CMK (cell line): ENCODE measurements at places on chromosomes 6 and 20.

GRCh38 chr20:63461104-63461763 lies 11.2 kb downstream of the KCNQ2 start:
- no peak for DNase-seq

GRCh38 chr6:11067348-11067747 lies 23.2 kb upstream of the ELOVL2 start:
- DNase-seq, result no peak

DNA sequence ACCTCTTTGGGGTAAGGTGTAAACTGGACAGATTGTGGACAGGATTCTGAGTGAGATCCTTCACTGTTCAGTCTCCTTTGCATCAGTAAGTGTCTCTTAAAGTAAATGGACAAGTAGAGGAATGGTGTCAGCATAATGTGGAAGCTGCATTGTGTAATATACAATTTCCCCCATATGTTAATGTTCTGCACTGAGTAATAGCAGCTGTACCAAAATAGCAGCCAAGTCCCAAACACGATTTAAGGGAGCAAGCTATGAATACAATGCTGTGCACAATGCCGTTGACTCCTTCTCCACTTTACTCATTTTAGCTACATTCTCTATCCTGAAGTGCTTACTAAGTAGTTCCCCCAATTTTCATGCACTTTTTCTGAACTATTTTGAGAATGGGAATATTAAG lies 21.1 kb upstream of the TRIM26 start:
- no peak for DNase-seq

GRCh38 chr6:148288541-148288940 lies 54.1 kb upstream of the SASH1 start:
- DNase-seq, result no peak

DNA sequence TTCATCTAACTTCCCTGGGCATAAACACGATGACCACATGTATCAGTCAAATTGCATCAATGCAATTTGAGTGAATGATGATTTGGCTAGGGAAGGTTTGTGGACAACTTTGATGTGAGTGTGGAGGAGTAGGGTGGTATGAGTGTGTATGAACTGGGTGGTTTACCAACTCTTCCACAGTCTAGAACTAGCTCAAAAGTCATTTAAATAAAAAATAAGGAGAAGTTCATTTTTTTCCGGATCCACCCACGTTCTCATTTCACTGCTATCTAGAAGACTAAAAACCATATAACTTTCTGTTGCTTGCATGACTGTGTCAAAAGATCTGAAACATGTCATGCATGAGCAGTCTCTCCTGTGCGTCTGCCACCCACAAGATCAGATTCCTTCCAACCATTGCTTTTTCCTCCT lies 23.6 kb downstream of the SLC35D3 start:
- no peak for DNase-seq

- DNase-seq, result no peak
Observed at GRCh38 chr6:77011929-77012545, 451.3 kb downstream of the HTR1B start.

DNA sequence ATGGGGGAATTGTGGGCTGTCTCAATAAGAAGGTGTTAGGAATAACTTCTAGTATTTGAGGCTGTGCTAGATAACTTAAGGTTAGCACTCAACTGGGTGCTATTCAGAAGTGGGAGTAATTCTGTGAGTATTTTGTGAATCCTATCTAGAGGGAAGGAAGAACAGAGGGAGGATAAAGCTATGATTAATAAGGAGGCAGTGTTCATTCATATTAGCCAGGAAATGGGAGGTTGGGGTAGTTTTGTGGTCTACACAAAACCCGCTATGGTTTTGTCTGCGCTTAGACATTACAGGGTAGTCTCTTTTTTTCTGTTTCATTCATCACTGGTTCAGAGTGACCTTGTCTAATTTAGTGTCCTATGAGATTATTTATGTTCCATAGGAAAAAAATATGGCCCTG lies 341.0 kb downstream of the ARHGAP18 start:
- DNase-seq, result no peak

GRCh38 chr6:13261464-13261994 lies 66.8 kb downstream of the TBC1D7 start:
- DNase-seq, result no peak

DNA sequence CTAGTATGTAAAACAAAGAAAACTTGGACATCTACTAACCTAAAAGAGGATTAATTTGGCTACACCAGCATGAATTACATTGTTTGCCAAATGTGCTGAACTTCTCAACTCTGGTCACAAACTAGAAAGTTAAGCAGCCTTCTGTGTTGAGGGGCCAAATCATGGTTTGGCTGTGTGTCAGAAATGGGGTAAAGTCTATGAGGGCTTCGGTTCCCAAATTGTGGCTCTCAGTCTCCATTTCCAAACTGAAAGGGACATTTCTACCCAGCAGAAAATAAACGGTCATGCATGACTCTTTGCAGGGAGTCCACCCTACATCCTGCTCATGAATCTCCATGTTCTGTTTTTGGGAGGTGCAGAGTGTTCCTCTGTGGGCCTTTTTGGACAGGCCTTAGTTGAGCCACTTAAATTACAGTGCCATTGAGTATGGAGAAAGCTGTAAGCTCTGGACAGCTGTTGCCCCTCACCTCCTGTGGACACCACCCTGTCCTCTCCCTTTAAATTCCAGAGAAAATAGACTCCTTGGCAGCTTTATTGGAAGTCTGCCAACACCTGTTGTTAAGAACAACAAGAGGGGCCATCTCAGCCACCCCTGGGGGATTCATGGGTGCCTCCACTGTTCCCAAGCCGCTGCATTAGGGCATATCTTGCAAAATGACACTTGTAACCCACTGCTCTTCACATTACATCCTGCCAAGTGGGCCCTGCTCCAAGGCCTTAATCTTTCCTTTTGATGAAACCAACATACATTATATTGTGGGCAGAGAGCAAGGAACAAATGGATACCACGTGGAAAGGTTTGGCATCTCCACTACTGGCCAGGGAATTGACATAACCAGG lies 27.5 kb upstream of the SNRPC start:
- no peak for DNase-seq

DNA sequence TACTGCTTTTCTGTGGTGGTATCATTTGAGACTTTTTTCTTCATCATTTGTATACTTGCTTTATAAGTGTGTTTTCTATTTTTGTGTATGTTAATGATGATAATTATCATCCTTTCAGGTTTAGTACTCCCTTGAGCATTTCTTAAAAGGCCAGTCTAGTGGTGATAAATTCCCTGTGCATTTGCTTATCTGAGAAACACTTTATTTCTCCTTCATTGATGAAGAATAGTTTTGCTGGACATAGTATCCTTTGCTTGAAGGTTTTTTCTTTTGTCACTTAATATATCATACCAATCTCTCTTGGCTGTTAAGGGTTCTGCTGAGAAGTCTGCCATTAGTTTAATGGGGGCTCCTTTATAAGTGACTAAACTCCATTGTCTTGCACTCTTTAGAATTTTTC lies 123.2 kb upstream of the IRAK1BP1 start:
- no peak for DNase-seq

GRCh38 chr6:25053875-25054371 lies 118.2 kb upstream of the RIPOR2 start:
- DNase-seq, result no peak

- no peak for DNase-seq
Observed at GRCh38 chr6:84774157-84774984, 10.0 kb upstream of the TBX18 start.

DNA sequence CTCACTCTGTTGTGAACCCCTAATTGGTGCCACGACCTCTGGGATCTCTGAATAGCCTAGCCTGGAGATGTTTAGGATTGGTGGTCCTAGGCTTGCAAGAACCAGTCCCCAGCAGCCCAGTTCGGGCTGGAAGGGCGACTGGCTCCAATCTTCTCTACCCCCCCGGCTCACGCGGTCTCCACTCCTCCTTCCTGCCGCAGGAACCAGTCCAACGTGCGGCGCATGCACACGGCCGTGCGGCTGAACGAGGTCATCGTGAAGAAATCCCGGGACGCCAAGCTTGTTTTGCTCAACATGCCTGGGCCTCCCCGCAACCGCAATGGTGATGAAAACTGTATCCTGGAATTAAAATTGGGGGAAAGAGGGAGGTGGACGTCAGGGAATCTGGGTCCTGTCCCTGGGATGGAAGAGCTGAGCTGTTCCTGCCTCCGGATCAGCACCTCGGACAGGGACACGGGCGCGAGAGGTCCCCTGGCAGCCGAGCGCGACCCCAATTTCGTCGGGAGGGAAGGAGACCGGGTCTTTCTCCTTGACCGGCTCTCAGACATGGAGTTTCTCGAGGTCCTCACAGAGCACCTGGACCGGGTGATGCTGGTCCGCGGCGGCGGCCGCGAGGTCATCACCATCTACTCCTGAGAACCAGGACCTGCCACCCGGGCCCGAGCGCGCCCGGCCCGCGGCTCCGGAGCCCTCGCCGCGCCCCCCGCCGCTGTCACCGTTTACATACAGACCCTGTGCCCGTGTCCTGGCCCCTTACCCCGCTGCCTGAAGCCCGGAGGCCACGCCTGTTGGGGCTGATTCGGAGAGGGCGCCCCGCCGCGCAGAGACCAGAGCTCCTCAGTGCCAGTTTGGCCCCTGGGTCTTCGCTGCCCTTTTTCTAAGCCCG lies 28.2 kb downstream of the SLC12A5 start:
- no peak for DNase-seq

GRCh38 chr6:167898673-167899311 lies 72.1 kb downstream of the AFDN start:
- no peak for DNase-seq

- DNase-seq, result no peak
Observed at GRCh38 chr20:43746344-43747137, 19.7 kb upstream of the GTSF1L start.

- no peak for DNase-seq
Observed at GRCh38 chr6:41643899-41644269, 5.6 kb downstream of the MDFI start.

DNA sequence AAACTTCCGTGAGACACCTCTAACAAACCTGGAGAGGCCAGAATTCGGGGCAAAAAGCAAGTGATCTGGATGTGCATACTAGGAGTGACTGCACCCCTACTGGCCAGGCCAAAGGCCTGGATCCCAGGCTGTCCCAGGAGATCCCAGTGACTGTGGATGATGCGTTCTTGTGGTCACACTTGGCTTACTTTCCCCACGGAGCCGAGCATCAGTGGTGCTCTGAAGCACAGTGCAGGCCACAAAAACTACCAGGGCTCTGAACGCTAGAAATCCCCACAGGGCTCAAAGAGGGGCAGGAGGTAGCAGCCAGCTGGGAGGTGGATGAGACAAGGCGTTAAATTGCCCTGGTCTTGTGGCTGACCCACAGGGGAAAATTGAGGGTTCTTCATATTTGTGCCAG lies 7.1 kb downstream of the TRIM26 start:
- no peak for DNase-seq

GRCh38 chr6:16430391-16431089 lies 192.2 kb downstream of the GMPR start:
- DNase-seq, result no peak

DNA sequence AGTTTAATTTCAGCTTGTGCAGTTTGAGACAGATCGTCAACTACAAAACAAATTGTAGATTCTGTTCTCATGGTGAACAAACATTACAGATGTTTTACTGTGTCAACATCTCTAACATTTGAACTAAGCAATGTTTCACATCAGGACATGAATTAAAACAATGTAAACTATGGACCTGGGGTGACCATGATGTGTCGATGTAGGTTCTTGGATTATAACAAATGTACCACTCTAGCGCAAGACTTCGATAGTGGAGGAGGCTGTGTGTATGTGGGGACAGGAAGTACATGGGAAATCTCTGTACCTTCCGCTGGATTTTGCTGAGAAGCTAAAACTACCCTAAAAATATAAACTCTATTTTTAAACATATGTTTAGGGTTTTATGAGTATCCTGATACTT lies 17.1 kb downstream of the HIVEP2 start:
- DNase-seq, result no peak

DNA sequence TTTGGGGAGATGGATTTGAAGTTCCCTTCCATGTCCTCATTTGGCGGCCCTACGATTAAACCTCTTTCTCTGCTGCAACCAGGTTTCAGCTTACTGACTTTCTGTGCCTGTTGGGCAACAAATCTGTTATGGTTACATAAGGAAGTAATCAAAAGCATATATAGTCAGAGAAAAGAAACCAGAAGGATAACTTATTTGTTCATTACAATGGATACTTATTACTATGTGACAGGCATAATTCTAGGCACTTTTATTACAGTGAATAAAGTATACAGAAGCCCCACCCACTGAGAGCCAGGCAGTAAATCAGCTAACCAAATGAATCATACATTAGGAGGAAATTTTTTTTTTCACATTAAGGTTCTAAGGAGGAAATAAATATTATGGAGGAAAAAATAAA lies 9.6 kb upstream of the TRIM31 start:
- DNase-seq, result no peak

DNA sequence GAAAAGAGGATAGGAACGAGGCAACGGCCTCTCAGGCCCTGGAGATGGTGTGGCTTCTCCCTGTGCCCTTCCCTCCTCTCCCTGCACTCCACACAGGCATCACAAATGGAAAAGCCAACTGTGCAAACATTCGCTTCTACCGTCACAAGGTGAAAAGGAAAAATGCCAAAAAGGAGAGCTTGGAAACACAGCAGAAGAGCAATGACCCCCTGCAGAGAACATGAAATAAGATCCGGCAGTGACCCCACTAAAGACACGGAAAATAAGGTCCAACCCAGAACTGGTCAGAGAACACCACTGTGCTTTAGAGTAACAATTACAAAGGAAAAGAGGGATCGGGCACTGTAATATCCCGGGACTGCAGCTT lies 63.0 kb downstream of the SLC22A23 start:
- DNase-seq, result no peak

GRCh38 chr6:30882759-30883684 lies 1.3 kb upstream of the DDR1 start:
- no peak for DNase-seq

- no peak for DNase-seq
Observed at GRCh38 chr20:50115041-50115512, 2.1 kb upstream of the UBE2V1 start.

DNA sequence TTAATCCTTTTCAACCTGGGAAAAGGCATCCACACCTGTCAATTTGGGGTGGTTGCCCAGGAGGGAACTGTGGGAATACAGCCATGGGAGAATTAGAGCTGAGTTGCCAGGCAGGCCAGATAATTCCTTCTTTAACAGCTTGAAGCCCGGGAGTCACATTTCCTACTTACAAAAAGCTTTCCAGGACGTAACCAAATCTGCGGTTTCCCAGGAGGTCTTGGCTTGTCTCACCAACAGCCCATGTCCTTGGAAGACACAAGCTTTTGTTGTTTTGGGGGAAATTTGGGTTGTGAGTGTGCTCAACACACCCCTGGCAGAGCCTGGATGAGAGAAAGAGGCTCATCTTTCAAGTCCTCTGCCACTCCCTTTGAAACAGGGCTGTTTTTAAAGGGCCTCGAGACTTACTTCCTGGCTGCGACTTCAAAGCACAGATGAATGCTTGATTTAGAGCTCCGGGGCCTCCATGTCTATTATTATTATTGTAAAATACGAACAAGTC lies 465.9 kb upstream of the BTBD3 start:
- no peak for DNase-seq
